ENCODE measurements at places on chromosomes 1 and 21.
A peak's percentile ranks its signal among the peaks of the same experiment; 100 is the strongest.

DNA sequence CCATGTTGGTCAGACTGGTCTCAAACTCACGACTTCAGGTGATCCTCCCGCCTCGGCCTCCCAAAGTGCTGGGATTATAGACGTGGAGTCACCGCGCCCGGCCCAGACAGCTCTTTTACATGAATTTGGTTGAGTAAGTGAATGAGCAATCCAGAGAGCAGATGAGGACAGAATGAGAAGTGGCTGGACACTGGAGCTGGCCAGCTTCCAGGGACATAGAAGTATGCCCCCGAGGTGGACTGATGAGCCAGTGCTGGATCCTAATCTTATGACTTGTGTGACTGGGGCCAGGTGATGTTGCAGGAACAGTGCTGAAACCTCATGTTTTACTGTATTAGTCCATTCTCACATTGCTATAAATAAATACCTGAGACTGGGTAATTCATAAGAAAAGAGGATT is 35.9 kb upstream of the KANK4 start:
- DNase-seq = no peak

DNA sequence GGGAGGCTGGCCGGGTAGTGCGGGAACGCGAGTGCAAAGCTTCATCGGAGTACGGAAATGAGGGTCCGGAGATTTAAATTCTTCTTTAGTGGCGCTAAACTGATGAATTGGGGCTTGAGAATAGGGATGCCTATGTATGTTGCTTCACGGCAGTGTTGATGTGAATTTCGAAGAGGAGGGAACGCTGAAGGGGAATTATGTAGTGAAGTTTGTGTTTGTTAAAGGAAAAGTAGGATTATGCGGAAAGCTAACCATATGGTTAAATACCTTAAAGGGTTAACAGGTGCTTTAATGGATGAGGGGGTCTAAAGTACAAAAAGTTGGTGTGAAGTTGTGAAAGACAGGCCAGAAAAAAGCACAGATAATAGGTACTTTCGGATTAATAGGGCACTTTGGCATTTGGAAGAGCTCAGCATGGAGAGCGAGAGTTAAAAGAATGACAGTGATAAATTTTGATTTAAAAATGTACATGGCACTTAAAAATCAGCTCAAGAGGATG is 1.4 kb downstream of the HS2ST1 start:
- DNase-seq = peak; percentile 13

DNA sequence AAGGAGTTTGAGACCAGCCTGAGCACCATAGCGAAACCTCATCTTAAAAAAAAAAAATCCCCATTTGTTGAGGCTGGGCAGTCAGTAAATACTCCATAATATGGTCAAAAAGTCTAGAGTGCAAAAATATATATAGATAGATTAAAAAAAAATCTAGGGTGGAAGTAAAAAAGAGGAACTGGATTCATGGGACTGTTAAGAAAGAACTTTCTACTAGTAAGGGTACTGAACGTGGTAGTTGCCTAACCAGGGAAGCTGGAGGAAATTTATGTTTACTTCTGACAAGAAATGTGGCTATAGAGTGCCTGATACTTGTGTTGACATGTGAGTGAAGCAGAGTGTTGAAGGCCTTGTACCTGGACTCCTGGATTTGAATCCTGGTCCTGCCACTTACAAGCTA is 265.9 kb upstream of the FAM78B start:
- no peak for DNase-seq

DNA sequence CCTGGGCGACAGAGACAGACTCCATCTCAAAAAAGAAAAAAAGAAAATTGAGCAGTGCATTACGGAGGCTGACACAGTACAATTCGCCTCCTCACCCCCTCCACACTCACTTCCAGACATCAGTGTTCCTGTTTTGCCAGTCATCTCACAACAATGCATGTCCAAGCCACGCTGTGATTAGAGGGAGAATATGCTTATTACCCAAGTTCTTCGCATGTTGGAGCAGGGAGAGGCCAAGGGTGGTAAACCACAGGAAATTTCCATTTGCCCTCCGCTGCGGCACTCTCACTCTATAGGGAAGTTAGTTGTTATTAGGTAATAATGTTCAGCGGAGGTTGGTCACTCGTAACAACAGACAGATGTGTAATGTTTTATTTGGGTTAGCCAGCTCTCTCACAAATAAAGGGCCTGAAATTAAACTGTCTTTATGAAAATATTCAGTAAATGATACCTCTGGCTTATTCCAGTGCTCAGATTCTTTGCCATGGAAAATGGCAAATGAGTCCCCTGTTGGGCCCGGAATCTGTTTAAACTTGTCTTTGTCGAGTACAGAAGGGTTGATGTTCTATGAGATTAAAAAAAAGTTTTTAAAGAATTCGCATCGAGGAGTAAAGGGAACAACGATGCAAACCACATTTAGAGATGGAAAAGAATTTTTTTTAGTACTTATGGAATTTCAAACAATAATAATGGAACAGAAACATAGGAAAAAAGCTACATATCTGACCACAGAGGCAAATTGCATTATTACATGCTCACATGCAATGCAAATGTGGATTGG is 33.1 kb downstream of the KCNJ15 start:
- DNase-seq = no peak

DNA sequence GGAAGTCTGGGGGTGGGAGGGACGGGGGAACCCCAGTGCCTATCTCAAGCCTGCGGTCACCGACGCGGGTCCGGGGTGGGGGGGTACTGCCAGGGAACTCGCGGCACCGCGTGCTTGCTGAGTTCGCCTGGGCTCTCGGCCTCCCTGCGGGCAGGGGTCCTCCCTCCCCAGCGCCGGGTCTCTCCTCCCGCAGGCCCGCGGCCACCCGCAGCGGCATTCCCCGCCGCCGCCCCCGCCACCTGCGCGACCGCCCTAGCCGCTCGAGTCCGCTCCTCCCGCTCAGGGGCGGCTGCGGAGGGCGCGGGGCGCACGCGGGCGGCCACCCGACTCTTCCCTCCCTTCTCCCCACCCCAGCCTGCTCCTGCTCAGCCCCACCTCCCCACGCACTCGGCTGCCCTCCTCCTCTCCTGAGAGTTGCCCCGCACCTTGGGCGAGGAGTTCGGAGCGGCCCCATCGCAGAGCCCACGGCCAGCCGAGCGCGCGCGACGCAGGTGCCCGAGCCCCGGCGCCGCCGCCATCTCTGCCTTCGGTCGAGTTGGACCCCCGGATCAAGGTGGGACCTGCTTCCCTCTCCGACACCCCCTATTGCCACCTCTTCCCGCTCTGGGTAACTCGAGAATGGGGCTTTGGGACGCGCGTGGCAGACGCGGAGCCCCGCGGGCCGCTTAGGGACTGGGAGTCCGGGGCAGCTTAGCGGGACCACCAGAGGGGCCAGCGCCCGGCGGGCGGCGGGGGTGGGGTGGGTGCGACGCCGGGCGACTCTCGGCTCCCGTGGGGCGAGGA is 105.0 kb downstream of the LEPR start:
- DNase-seq = no peak

DNA sequence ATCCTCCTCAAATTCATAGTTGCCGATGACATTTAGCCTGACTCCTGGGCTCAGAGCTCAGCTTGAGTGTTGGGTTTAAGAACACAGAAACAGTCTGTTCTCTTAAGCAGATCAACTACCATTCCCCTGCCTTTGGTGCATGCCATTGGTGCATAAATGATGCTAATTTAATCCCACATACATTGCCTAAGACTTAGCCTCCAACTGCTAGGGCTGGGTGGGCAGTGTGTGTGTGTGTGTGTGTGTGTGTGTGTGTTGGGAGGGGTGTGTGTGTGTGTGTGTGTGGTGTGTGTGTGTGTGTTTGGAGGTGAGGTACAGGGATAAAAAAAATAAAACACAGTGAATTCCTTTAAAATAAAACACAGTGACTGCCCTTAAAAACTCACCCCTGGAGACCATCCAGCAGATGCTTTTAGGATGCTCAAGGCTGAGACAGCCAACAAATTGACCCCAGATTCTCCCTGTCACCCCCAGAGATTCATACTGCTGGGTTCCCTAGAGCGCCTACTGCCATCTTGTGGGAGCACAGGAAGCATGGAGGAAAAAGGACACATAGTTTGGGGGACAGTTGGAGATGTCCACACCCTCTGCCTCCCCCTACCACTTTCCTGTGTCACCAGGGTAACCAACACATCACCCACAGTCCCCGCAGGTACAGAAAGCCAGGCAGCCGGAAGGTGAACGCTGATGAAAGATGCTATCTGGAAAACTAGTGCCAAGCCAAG is 30.6 kb downstream of the KLHDC7A start:
- DNase-seq = no peak

GRCh38 chr1:165697881-165698760 is at the start of gene ALDH9A1:
TSS of gene ALDH9A1 (minus strand) at chr1:165698562. CDS start at chr1:165698558, 4 bp downstream.
- DNase-seq = peak; percentile 81

DNA sequence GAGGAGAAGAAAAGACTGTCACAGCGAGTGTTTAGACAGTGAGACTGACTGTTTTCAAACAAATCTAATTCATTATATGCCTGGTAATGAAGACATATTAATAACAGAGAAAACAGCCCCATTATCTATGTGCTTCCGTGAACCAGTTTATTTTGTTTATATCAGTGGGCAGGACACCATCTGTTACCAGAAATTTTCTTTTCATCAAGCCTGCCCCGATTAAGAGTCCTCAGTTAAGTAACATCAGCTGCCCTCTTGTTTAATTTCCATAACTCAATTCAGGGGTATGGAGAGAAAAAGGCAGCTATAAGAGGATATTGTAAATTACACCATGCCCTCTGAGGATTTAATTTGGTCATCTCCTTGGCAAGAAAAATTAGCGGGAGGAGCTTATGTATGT is 94.0 kb downstream of the TMEM200B start:
- DNase-seq = no peak

DNA sequence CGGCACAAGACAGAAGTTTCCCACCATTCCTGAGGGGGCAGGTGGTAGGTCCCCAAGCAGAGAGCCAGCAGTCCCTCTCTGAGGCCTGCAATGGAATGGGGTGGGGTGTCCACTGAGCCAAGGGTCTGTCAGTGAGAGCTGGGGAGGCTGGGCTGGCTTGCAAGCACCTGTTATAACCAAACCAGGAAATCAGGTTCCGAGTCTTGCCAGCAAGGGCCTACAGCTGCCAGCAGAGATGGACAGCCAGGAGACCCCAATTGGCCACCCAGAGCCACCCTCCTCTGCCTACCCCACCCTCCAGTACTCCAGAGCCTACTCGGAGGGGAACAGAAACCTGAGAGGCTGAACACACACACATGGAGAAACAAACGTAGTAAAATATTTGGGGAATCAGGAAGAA is 32.2 kb downstream of the PSEN2 start:
- DNase-seq = no peak

DNA sequence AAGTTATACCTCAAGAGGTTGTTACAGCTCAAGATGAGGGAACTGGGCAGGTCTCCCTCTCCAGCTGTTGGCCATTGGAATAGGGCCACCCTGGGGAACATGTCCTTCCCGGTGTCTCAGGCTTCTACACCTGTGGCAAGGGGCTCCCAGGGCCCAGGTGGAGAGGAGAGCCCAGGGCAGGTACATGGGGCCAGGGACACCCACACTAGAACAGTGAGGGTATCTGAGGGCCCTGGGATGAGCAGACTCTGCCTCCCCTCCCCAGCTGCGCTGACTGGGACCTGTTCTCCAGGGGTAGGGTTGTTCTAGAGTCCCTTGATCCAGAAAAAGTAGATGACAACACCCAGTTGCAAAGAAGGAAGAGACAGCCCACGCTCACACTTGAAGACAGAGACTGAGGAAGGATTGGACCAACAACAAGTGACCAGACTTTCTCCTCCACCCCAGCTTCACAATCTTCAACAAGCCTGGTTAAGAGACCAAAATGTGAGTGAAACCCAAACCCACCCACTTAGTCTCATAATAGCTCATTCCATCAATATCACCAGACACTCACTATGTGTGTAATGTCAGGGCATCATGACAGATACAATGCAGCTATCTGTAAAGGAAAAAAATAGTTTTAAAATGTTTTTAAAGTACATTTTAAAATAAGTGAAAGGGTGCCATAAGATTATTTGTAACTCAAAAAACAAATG is 439.3 kb downstream of the NPHP4 start:
- no peak for DNase-seq

DNA sequence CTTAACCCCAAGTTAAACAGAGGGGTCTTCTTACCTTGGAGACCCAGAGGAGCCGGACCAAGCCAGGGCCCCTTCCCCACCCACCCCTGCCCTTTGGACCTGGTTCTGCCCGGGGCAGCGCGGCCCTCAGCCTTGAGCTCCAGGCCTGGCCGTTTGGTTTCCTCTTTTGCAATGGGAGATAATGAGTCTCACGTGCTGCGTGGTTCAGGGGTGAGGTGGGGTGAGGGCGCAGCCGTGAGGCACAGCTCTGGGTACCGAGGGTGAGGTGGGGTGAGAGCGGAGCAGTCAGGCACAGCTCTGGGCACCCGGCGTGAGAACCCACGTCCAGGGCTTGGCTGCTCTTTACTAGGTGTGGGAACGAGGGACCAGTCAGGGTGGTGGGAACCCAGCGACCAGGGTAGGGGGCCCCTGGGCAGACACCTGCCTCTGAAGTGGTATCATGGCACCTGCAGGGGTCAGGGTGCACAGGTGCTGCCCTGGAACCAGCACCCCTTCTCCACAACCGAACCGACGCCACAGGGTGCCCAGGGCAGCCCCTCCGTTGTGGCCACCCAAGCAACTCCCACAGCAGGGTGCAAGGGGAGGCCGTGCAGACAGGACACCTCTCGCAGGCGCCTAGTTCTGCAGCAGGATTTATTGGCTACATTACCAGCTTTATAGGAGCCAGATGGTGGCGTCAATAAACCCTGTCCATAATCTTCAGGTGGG is 182.2 kb downstream of the PRDM16 start:
- no peak for DNase-seq

GRCh38 chr1:35668506-35668905 is 27.2 kb upstream of the PSMB2 start:
- no peak for DNase-seq

- no peak for DNase-seq
Observed at GRCh38 chr1:77605246-77606026, 77.0 kb downstream of the ZZZ3 start.

GRCh38 chr1:21189906-21190500 is 13.3 kb upstream of the EIF4G3 start:
- no peak for DNase-seq

DNA sequence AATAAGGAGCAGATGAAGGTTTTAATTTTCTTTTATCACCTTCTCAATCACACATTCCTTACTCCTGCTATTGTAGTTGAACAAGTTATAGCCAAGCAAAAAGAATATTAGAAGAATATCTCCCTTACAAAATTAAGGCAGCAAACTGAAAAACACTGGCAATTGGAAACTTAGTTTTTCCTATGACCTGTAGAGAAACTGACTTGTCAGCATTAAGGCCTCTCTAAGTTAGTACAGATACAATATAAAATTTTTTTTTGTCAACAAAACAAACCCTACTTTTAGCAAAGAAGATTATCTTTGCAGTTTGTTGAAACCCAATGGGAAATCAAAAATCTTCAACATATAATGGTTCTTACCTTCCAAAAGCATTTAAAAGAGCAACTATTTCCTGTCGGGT is 61.3 kb downstream of the ERO1B start:
- no peak for DNase-seq
